ENCODE measurements at places on chromosomes 4 and X.

GRCh38 chr4:161444626-161445025 is 719.2 kb downstream of the FSTL5 start:
- peak; percentile 48 for DNase-seq

DNA sequence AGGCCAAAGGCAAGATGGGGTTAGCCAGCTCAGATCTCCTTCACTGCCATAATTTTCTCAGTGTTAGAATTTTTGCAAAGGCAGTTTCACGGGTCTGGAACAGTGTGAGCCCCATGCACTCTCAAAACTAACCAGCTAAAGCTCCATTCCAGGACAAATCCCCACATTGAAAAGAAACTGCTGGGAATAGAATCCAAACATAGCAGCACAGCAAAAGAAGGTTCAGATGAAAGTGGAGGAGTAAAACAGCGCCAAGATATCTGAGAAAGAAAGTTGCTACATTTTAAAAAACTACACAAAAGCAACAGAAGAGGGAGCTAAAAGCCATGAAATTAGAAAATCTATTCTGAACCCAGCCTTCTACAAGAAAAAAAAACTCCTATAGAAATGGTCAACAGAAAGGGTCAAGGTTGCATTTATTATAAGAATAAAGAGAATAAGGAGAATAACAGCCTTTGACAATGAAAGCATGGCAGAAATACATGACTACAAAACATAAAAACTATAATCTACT is 39.6 kb upstream of the SLC7A3 start:
- no peak for DNase-seq

GRCh38 chrX:57044245-57044644 is 48.9 kb upstream of the SPIN3 start:
- DNase-seq = no peak

DNA sequence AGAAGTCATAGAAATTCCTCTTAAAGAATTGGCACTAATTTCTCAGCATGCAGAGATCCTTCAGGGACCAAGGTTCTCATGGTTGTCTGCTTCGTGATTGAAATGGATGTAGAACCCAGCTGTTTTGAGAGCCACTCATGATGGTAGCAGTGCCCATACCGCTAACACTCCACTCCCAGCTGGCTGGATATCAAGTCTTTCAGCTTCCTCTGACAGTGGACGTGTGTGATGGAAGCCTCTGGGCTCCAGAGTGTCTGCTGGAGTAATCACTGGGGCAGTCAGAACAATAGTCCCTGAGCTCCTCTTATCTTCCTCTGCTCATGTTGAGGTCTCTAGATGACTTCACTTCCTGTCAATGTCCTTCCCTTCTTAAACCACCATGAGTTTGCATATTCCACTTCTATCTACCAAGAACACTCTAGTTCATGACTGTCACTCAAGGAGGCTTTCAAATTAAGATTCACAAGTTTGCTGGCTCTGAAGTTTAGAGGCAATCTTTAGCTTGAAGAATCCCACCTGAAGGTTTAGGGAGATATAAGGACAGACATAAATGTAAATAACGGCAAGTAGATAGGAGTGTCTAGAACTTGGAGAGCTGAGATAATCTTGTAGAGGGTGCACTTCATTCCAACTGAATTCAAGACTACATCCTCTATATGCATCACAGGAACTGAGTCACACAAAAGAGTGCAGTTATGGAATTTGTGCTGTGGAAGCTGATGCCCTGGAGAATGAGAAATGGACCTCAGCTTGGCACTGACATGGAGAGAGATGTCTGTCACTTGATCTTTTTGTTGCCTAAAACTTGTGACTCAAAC is 64.5 kb upstream of the WDR1 start:
- no peak for DNase-seq

DNA sequence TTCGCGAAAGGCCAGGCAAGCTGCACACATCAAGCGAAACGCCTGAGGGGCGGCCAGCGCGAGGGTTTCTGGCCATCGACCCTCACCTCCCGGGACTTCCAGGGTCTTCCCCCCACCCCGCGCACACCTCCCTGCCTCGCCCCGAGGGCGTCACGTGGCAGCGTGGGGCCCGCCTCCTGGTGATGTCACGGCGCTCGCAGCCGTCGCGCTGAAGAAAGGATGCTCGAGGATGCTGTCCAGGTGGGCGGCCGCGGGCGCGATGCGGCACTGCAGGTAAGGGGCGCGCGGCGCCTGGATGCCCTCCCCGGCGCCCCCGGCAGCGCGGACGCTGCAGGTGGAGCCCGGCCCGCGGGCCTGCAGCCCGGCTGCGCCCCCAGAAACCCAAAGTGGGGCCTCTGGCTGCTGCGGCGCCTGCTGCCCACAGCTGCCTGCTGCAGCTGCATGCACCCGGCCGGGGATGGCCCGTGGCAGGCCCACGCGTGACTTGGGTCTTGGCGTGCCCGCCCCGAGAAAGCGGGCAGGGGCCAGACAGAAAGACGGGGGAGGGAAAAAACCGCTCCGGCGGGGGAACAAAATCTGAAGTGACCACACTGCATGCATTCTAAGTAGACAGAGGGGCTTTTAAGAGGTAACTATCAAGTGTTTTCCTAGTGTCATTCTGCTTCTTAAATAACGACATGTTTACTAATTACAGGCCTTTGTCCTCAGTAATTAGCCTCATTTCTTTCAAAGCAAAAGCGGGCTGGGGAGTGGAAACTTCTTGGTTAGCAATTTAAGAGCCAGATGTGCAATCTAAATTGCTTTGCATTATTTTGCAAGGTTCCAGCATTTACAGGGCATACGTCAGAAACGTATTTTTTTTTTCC is 1.7 kb downstream of the CLCN4 start:
- no peak for DNase-seq

GRCh38 chr4:183920512-183920911 is 15.4 kb downstream of the STOX2 start:
- DNase-seq = no peak

DNA sequence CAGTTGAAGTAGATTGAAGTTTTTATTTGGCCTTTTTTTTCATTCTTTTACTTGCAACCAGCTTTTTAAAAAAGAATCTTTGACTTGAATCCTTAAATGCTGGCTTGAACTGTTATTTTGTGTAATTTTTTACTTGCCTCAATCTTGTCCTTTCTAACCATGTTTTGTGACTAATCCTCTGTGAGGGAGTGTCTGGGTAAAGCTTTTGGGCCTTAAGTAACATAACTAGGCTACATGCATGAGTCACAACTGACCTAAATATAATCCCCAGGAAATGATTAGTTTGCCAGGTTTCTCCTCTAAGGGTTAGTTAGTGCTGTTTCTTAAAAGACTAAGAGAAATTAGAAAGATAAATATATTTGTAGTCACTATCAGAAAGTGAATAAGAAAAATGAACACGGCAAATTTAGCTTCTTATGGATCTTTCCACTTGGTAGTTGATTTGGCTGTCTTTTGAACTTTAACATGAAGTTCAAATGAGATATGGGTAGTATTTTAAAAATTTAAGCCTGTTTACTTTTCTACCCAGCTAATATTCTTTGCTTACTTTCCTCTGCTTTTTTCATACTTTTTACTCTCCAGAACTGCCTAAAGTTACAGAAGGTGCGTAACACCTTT is 13.0 kb downstream of the EXOC1 start:
- peak; percentile 73 for DNase-seq

GRCh38 chr4:150769248-150769647 is 187.3 kb downstream of the MAB21L2 start:
- DNase-seq = peak; percentile 12

GRCh38 chr4:114249561-114249960 is 270.1 kb upstream of the ARSJ start:
- no peak for DNase-seq

Measured in fibroblast of skin of left quadriceps (primary cell).